Right cardiac atrium (tissue), 5 donors: ENCODE measurements at places on chromosomes 3 and 15. TPM values are rescaled to one million over a fixed set of nuclear protein-coding genes. Genes with fewer than 3 reads are reported as not detected.

SLC49A4 gene
- total RNA-seq, result 21.3 TPM

ZDHHC23 gene
- total RNA-seq, result 1.2 TPM

CFAP100 gene
- not detected for total RNA-seq

GRCh38 chr3:160448845-160449635 is 546 bp downstream of the TRIM59 start:
- DNase-seq, result no peak

DNA sequence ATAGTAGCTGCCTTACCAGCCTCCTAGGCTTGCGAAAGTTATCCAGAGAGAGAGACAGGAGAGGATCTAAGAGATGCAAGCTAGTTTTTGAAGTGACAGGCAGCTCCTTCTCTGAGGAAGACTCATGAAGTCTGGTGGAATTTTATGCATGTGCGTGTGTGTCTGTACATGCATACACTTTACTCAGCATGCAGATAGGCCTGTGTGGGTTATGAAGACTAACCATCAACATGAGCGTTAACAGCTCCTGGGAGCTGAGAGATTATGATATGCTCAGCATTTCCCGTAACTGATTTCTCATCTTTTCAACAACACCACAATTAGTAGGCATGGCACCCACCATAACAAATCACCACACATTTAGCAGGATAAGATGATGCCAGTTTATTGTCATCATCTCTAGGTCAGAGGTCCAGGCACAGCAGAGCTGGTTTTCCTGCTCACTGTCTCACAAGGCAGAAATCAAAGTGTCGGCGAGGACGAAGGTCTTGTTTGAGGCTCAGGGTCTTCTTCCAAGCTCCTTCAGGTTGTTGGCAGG is 239.5 kb downstream of the CACNA2D3 start:
- no peak for DNase-seq

- DNase-seq, result no peak
Observed at GRCh38 chr3:115494826-115495225, 128.5 kb upstream of the GAP43 start.

DNA sequence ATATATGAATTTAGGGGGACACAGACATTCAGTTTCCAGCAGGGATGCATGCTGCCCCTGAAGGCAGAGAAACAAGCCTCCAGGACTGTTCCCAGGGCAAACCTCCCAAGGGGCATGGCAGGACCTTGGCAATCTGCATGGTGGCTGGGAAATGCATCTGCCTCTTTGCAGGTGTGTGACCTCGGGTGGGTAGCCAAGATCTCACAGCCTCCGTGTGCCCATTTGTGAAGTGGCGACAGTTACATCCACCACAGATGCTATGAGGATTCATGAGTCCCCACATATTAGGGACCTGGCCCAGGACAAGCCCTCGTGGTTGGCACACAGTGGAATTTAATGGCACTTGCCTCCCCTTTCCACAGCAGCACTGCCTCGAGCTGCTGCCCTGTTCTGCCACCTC is 29.9 kb downstream of the SLC28A1 start:
- DNase-seq, result no peak

- peak; percentile 25 for DNase-seq
Observed at GRCh38 chr15:74326746-74327145, 40.7 kb downstream of the CYP11A1 start.

PTPRG gene
- 35.8 TPM for total RNA-seq

DNA sequence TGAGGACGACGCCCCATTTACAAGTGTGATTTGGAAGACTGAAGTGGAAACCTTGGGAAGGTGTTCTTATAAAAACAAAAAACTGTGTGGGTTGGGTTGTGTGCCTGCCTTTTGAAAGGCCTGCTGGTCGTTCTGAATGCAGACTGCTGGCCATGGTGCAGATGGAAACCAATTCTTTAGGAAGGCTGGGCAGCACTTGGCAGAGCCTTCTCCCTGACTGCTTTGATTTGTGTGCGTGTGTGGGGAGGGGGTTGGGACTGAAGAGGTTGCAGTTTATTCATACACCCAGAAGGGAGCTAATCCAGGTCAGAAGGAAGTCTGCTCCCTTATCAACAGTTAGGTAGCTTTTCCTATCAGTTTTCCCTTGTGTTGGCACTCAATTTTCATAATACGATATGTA is 288.7 kb downstream of the SOX2 start:
- no peak for DNase-seq

DNA sequence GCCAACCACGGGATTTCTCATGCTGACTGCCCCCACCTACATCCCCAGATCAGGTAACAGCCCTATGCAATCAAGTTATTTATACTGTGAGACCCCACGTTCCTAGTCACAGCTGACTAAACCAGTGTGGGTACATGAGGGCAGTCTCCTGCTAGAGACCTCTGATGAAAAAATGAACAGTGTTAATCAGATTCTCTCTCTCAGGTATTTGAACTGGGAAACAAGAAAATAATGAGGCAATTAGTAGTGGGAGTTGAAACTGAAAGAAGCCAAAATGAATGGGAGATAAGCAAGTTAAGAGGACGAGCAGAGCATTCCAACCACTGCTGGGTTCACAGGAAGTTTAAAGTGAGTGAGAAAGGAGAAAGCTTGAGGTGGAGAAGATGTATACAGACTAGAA is 98.5 kb upstream of the MYO5C start:
- DNase-seq, result no peak

DNA sequence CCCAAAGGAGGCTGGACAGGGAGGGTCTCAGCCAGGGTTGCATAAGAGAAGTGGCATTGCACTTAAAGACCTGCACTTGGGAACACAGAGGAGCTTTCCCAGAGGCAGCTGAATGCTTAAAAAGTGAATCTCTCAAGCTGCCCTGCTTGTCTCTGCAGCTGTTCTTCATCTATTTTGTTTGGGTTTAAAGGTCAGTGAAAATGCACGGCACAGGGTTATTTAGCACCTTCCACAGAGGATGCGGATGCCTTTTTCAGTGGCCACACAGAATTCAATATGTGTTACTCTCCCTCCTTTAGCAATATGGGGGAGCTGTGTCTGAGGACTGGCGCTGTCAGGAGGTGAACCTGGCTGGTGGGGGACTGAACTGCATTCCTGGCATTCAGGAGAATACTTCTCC is 22.7 kb upstream of the CTNNB1 start:
- no peak for DNase-seq

GRCh38 chr3:44048196-44048924 is 193.3 kb upstream of the TOPAZ1 start:
- DNase-seq, result no peak
